ENCODE measurements at places on chromosomes 6 and 20.
A peak's percentile ranks its signal among the peaks of the same experiment; 100 is the strongest.

DNA sequence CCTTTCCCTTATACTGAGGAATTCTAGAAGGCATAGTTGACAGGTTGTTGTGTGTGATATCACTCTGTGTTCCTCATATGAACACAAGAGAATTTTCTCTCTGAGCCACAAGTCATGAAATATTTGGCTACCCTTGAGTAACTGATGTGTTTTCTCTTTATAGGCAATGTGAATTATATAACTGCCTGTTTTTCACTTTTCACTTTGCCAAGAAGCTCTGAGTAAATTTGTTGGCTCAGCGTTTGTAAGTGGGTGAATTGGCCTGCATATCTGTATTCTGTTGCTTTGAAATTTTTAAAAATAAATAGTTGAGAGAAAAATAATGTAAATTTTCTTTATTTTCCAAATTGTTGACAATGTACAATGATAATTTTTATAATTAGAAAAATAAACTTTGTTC lies 5.2 kb upstream of the BTBD9 start:
- no peak for DNase-seq

- DNase-seq: no peak
Observed at GRCh38 chr6:109230453-109230852, 135.1 kb downstream of the CEP57L1 start.

DNA sequence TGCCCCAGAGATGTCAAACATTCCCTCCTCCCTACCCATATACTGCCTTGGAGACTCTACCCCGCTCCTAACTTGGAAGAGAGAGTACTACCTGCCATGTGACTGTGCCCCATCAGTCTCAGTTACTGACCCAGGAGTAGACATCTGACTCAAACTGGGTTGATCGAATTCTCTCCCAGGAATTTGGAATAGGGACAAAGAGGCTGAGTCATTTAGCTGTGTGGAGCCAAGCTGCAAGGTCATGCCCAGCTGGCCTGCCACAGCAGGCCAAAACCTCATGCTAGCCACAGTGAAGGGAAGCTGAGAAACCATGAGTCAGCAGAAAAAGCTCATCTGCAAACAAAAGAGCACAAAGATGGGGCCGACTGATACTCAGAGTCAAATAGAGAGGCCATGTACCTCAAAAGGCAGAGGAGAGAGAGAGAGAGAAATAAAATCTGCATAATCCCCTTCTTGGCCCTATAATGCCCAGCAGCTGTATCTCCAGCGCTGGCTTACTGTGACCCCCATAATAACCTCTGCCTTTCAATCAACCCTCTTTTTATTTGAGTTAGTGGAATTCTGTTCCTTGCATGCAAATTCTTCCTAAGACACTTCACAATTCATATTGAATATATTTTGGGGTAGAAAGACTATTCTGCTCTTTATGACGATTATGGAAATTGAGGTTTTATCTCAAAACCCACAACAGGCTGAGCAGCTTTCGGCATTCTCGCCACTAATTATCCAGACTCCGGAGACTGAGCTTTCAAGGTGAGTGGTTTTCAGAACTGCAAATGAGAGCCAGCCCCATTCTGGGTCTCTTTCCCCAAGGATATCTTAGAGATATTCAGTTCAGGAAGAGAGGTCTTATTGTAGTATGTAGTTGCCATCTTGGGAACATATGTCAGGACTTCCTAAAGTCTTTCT lies 21.4 kb upstream of the AKIRIN2 start:
- DNase-seq: no peak

DNA sequence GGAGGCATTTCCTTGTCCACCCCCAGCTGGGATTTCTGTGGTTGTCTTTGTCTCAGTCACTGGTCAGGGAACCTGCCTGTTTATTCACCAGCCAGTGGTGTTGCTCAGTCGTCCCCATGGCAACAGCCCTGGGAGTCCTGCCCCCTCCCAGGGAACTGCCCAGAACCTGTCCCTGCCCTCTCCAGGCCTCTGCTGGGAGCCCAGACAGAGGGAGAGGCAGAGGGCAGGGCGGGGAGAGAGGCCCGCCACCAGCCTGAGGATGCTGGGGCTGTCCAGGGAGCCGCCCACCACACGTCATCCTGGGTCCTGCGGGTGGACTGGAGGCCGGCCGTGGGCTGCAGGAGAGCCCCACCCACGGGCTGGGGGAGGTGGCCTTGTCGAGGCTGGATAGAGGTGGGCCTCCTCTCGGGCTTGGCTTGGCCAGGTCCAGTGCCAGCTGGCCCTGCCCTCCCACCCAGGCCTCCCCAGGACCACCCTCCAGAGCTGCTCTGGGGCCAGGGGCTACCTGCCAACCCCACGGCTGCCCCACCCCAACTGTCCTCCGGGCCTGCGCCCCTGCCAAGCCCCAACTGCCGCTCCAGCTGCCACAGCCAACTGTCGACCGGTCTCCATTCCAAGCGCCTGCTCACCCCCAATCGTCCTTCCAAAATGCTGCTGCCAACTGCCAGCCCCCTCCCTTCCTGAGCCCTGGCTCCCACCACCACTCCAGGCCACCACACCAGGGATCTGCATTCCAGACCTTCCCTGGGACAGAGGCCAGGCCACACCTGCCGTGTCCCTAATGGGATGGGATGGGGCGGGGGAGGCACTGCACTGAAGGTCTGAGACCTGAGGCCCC lies 4.2 kb upstream of the ZBTB46 start:
- no peak for DNase-seq

GRCh38 chr6:165117121-165117520 lies 192.3 kb downstream of the C6orf118 start:
- no peak for DNase-seq

GRCh38 chr20:24781418-24781980 lies 167.6 kb upstream of the CST7 start:
- no peak for DNase-seq

DNA sequence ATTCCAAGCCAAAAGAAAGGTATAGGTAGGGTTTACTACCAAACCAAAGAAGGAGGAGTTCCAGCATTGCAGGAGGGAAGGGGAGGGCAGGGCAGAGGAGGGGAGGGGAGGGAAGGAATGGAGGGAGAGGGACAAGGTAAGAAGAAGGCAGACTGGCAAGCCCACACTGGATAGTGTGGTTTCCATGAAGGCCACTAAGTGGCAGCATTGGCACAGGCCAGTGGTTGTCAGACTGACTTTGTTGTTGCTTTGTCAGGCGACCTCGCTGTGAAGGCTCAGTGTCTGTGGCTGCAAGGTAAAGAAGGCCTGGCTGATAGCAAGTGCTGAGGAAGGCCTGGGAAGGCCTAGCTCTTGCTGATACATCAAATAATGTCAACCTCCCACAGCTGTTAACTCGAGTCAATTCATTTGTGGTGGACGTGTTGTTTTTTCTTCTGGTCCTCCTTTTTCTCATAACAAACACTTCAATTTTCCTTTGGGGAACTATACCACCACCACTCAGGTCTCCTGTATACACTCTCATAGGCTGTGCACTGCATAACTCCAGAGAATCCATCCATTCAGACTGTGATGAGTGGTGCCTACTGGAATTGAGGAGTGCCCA lies 7.7 kb upstream of the ZNF334 start:
- DNase-seq: peak; percentile 21

GRCh38 chr20:41476013-41476441 lies 109.4 kb upstream of the EMILIN3 start:
- DNase-seq: no peak

DNA sequence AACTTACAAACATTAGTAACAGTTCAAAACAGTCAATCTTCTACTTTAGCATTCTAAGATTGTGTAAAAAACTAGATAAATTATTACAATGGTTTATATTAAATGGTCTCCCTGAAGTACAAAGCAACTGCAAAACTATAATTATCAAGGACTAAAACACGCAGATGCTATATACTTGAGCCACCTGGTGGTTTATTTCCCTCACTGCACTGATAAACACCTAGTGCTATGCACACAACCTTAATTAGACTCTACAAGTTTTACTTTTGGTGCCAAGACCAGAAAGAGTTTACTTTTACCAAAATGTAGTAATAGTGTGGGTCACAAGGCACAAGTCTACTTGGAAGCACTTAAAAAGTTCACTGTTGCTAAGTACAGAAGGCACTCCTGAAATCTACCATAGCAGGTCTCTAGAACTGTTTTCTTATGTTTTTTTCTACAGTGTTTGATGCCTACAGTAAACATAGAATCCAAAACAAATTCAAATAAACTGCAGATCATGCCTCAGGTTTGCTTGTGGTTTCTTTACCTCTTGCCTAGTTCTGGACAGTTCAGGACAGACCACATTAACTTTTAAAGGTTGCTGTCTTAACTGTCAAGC lies 49.2 kb downstream of the GMDS start:
- DNase-seq: no peak

DNA sequence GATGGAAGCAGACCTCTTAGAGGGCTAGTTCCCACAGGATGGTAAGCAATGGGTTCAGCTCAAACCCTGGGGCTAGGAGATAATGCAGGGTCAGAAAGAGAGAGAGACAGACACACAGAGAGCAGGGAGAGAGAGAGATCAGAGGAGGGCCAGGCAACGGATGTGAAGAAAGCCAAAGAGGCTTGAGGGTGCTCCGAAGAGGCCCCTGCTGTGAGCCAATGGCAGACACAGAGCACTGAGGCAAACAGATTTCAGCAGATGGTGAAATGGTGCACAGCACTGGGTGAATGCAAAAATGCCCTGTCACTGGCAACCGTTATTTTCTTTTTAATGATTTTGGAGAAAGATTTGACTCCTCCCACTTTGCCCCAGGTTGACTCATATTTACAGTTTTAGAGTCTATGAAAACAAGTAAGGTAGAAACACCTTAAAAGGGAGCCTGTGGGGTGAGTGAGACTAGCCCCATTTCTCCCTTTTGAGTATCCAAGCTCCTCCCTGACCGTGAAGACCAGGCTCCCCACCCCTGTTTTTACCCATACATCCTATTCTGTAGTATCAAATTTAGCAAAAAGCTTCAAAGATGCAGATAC lies 840 bp downstream of the DEFB132 start:
- DNase-seq: no peak

Data from activated CD4-positive, CD25-positive, alpha-beta regulatory T cell (primary cell).